GM06990 (cell line): ENCODE measurements at places on chromosomes 2 and 18.

DNA sequence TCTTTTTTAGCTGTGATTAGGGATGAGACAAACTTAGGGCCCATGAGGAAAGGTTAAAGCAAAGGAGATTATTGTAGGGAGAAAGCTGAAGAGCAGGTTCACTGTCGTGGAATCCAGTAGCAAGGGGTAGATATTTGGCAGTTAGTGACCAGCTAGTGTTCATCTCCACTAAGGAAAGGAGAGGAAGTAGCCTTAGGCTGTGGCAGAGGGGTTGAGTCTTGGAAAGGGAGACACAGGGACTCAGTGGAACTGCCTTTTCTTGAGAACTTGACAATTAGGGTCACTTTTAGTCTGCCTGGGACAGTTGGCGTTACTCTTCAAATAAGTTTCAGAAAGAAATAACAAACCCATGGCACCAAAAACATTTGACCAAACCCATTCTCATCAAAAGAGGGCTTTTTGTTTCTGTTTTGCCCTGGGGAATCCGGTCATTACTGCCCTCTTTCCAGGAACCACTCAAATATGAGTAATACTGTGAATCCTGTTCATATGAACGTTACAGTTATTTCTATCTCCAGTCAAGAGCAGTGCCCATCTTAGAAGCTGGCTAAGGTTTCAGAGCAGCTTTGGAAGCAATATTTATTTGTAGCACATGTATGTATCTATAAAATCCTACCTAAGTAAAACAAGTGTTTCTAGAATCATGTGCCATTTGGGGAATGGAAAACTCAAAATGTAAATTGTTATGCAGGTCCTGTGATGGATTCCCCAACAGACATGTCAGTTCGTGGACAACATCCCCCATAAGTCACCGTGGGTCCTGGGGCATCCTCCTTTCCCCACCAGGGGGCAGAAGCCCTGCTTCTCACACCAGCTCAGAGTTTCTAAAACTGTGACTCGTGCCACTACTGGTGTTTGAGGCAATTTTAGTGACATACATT, 77.3 kb upstream of the PHLPP1 start:
- peak; percentile 23 for DNase-seq

DNA sequence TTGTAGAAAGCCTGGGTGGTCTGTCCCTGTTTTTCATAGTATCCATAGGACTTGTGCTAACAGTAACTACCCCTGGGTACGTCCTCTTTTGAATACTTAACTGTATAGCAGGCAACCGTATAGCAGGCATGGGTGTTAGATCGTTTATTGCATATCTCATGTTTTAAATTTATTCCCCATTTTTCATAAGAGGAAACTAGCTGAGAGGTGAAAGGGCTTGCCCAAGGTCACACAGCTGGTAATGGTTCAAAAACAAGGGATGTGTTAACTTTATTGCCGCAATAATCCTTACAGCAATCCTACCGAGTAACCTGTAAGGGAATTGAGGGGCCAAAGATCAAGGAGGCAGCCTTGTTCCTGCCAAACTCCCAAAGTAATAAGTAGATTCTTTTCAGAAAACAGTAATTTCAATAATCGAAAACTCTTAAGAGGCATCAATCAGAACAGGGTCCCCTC, 990 bp upstream of the MGAT4A start:
- DNase-seq = no peak

DNA sequence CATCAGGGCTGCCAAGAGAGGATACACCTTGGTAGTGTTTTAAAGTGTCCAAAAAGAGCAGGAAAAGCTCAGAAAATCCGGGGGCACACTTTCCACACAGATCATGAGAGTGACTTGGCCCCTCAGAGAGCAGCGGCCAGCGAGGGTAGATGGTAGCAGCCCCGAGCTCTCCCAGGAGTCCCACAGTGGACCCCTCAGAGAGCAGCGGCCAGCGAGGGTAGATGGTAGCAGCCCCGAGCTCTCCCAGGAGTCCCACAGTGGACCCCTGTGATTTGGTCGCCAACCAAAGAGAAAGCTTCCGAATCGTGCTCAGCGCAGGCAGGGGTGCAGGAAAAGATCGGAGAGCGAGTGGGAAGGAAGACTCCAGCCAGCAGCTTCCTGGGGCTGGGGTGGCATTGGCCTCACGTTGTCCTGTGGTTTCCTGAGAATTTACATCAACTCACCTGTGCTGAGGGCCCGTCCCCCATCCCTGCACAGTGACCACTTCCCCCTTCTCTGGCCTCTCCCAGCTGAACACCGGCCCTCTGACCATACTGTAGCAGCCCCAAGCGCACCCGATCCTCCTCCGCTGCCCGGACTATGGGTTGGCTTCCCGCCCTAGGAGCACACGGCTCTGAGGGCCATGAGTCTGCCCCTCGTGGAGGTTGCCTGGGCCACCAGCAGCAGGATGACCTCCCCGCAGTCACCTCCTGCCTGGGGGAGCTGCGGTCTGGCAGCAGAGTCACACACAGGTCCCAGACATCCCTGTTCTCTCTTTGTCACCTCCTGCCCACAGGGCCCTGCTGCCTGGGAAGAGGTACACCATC, 33.7 kb downstream of the MTERF4 start:
- DNase-seq = no peak

DNA sequence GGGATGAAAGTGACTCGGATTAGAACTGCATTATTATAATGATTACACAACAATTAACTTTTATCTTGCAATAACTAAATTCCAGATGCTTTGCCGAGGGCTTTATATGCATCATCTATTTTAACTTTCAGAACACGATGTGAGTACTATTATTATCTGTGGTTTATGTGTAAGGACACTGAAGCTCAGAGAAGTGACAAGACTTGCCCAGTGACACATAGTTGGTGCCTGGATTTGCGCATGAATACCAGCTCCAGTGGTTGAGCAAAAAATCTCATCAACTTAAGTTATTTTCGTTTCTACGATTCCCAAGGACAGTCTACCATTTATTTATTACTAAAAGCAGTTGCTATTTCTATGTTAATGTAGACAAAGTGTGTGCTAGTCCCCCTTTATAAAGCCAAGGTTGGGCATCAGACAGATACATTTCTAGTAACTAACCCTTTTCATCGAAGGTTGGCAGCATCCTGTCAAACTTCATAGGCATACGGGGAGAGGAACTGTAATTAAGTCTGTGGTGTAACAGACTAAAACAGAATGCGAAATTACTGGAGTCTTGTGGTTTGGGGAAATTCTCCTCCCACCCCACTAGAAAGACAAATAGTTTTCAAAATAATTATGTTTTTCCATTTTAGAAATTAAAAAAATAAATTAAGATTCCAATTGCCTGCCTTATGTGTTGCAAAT, 73.2 kb upstream of the BOD1L2 start:
- no peak for DNase-seq

GRCh38 chr2:98121149-98121548, 34.2 kb downstream of the VWA3B start:
- no peak for DNase-seq

DNA sequence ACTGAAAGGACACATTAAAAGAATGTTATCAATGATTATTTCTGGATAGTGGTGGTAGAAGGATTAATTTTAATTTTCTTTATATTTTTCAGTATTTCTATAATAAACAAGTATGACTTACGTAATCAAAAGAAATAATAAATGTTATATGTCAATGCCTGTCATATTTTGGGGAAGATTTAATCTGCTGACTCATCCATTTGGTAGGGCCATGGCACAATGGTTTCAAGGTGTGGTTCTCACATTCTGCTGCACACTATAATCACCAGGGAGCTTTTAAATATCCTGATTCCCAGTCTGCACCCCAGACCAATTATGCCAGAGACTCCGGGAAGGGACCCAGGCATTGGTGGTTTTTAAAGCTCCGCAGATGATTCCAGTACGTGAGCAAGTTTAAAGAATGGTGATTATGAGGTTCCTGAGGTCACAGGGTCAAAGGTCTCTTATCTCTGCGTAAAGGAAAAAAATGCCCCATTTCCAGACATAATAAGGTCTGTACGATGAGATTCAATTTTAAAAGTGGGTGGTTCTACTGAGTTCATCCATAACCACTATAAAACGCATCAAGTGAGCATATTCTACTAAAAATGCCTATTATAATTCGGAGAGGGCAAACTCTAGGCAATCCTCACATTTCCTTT, 27.2 kb downstream of the WIPF1 start:
- no peak for DNase-seq
